ENCODE measurements at places on chromosomes 5 and 9.

- DNase-seq, result no peak
Measured at GRCh38 chr9:14097666-14098415, 216.1 kb downstream of the NFIB start.

GRCh38 chr9:127937388-127938297 is at the start of gene DPM2:
DPM2 (minus strand) TSS chr9:127937854; CDS start chr9:127937820, 34 bp downstream.
- DNase-seq, result peak; percentile 87

- DNase-seq, result no peak
Measured at GRCh38 chr5:169165052-169165451, 135.9 kb downstream of the SLIT3 start.

GRCh38 chr5:173294673-173295320 is 33.4 kb downstream of the STC2 start:
- no peak for DNase-seq

DNA sequence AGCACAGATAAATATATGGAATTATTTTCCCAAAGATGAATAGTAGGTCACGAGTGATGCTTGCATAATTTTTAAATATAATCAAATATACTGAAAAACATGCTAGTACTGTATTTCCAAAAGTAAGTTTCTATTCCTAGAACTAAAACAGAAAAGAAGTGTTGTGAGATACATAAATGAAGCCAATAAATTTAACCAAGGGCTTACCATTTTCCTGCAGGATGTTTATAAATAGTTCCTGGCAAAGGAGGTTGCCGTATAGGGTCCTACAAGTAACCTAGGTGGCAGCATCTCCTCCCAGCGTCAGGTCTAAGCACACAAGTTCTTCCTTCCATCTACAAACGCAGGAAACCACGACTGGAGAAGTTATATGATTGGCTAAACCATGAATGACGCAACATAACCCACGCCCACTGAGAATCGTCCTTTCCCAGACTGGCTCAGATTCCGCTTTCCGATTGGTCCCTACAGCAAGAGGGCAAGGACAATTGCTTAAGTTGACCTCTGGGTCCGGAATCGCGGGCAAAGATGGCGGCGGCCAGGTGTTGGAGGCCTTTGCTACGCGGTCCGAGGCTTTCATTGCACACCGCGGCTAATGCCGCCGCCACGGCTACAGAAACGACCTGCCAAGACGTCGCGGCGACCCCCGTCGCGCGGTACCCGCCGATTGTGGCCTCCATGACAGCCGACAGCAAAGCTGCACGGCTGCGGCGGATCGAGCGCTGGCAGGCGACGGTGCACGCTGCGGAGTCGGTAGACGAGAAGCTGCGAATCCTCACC is at the start of gene MRPS30:
Gene MRPS30 (plus strand): TSS at position 513 of the 780 bp plus-strand sequence. CDS start 16 bp downstream, at position 529.
- DNase-seq, result peak; percentile 96

GRCh38 chr9:114266969-114267368 is 55.9 kb upstream of the ORM1 start:
- no peak for DNase-seq

GRCh38 chr5:67004730-67005350 is 191.8 kb downstream of the CD180 start:
- no peak for DNase-seq

- no peak for DNase-seq
Measured at GRCh38 chr5:2556375-2556966, 195.0 kb downstream of the IRX2 start.

DNA sequence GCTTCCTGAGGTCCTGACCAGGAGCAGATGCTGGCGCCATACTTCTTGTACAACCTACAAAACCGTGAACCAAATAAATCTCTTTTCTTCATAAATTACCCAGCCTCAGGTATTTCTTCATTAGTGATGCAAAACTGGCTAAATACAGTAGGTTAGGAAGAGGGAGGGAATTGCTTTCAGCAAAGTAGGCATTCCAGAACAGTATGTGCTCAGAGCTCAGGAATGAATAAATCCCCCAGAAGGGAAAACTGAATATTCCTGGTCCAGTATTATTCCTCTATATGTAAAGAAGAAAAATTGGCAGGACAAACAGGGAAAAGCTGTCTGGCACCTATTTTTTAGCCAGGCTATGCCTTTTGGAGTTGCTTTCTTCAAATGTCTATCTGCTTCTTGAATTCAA is 577.1 kb downstream of the PSAT1 start:
- DNase-seq, result no peak

- DNase-seq, result no peak
Measured at GRCh38 chr9:87346061-87346665, 151.5 kb upstream of the DAPK1 start.

- DNase-seq, result no peak
Measured at GRCh38 chr9:88462191-88462590, 72.8 kb upstream of the NXNL2 start.

DNA sequence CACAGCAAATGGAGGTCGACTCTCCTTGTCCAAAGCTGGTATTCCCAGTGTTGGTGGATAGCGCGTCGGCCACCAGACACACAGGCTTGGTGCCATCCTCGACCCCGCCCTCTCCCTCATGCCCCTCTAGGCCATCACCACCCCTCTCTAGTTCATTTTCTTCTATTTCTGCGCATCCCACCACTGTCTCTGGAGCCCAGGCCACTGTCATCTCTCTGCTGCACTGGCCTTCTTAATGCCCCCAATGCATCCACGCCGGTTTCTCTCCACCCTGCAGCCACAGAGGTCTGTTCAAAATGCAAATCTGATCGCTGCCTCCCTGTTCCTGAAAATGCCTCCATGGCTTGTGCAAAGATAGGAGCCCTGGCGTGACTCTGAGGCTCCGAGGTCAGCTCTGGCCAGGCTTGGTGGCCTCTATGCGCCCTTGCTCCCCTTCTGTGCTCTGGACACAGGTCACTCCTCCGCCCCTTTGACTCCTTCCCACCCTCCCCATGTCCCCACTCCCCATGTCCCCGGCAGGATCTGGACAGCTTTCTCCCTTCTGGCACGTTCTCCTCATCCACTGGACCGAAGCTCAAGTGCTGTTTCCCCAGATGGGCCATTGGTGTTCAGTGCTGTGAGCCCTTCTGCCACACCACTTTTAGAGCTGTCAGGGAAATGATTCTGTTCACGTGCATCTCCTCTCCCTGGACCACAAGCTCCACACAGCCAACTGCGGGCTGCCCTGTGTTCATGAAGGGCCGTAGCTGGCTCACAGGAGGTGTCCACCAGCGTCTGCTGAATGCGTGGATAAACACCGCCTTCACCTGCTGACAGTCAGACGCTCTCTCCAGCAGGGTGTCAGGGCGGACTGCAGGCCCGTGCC is 59.5 kb upstream of the RNF130 start:
- no peak for DNase-seq

- DNase-seq, result no peak
Measured at GRCh38 chr5:20605732-20606525, 617.9 kb upstream of the CDH18 start.

Measured in WERI-Rb-1 (cell line).